Large intestine (tissue), 12 donors: ENCODE measurements at places on chromosomes 1 and 21.
A peak's percentile ranks its signal among the peaks of the same experiment; 100 is the strongest.

DNA sequence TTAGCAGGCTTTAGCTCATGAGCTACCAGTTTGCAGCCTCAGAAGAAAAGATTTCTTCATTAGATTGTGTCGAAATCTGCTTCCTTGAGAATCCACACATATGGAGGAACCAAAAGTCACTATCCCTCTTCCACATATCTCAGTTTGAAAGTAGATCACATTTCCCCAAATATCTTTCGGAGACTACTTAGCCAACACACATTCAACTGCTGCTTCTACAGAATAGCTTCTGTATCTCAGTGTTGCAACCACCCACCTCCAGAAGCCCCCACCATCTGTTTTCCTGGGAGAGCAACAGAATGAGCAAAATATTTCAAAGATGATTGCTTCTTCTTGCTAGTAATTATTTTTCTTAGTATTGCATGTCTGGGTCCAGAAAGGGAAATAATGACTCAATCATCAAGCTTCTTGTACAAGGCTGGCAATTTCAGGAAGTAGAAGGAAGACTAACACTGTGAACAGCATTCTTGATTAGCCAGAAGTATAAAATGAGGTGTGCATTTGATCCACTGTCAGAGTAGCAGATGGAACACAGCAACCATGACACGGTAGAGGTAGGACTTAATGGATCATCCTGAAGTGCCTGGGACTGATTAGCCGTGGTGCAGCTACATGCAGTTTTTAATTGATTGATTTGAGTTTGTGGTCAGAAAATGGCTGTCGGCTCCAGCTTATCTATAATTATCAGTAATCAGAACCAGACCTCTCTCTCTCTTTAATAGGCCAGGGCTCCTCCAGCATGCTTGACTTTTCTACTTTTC is 24.9 kb downstream of the ZC3H11B start:
- no peaks in the 10 kb centered on the region for H3K27me3 ChIP-seq
- DNase-seq, result no peak
- no peak overlapping the region for H3K4me3 ChIP-seq

DNA sequence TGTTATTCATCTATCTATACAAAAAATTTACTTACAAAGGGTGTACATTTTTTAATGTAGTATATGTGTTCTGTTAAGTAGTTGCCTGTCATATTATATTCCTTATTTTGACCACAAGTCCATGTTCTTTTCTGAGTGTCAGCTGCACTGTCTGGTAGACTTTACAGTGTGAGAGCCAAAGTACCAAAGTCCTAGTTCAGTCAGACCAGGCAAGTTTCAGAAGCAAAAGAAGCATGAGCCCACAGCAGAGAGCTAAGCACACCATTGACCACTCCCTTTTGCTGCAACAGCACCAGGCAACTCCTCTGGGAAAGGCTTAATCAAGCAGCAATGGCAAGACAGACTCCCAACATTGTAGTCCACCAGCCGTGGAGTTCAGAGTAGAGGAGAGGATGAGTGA is 631.9 kb upstream of the PKN2 start:
- peaks cover 4% of the 10 kb centered on the region for H3K4me1 ChIP-seq
- peak overlapping the region; percentile 64 for H3K27ac ChIP-seq
- H3K27me3 ChIP-seq, result no peaks in the 10 kb centered on the region
- peak; percentile 80 for DNase-seq
- no peaks in the 10 kb centered on the region for H3K36me3 ChIP-seq
- H3K4me3 ChIP-seq, result no peak overlapping the region

DNA sequence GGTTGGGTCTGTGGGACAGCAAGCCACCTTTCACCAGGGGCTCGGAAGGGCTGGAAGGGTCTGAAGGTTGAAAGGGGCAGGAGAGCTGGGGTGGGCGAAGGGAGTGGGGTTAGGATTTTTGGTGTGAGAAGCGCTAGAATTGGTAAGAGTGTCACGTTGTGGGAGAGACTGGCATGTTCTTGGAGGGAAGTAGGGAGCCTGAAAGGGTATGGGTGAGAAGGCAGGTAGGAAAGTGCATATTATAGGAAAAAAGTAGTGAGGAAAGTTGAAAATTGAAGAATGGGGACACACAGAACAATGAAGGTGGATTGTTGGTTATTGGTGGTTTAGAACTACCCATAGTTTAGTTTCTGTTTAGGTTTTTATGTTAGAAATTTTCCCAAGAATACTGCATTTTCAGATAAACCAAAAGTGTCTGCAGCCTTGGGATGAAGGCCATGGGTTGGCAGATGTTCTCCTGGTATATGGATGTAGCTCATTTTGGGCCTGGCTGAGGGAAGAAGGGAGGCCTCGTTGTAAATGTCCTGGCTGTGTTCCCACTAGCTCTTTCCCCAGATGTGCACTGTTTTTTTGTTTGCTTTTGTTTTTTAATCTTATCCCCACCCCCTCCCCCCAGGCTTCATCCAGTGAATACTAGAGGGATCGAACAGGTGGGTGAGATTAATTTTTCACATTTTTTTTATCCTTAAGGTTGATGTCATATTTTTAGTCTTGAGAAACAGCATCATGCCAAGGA is 1.2 kb downstream of the LRRC42 start:
- H3K27ac ChIP-seq, result no peak overlapping the region
- H3K36me3 ChIP-seq, result peaks cover 9% of the 10 kb centered on the region
- peaks cover 7% of the 10 kb centered on the region for H3K4me1 ChIP-seq
- H3K27me3 ChIP-seq, result no peaks in the 10 kb centered on the region
- H3K4me3 ChIP-seq, result peak overlapping the region; percentile 70
- DNase-seq, result no peak

GRCh38 chr1:36675106-36675505 is 192.4 kb upstream of the CSF3R start:
- no peak overlapping the region for H3K4me3 ChIP-seq
- no peaks in the 10 kb centered on the region for H3K4me1 ChIP-seq
- H3K27ac ChIP-seq, result no peak overlapping the region
- no peak for DNase-seq

- no peak overlapping the region for H3K27ac ChIP-seq
- no peaks in the 10 kb centered on the region for H3K27me3 ChIP-seq
- no peak overlapping the region for H3K4me3 ChIP-seq
- no peaks in the 10 kb centered on the region for H3K36me3 ChIP-seq
- H3K4me1 ChIP-seq, result no peaks in the 10 kb centered on the region
- no peak for DNase-seq
Observed at GRCh38 chr1:198143797-198144196, 13.0 kb upstream of the NEK7 start.

DNA sequence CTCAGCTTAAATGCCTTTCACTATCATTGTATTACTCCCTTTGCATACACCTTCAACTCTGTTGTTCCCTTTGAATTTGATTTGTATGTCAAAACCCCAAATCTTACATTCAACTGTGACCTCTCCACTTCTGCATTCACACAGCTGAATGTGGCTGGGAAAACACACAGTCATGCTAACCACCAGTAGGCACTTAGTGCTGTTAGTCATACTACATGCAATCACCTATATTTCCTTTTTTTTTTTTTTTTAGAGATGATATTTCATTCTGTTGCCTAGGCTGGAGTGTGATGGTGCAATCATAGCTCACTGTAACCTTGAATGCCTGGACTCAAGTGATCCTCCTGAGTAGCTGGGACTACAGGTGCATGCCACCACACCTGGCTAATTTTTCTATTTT is 16.2 kb downstream of the BTBD8 start:
- H3K36me3 ChIP-seq, result peaks cover 4% of the 10 kb centered on the region
- no peak for DNase-seq
- no peaks in the 10 kb centered on the region for H3K27me3 ChIP-seq
- H3K27ac ChIP-seq, result no peak overlapping the region

- no peak for DNase-seq
- H3K36me3 ChIP-seq, result peaks cover 80% of the 10 kb centered on the region
- no peaks in the 10 kb centered on the region for H3K27me3 ChIP-seq
- H3K4me1 ChIP-seq, result peaks cover 37% of the 10 kb centered on the region
- H3K4me3 ChIP-seq, result peak overlapping the region; percentile 23
- peak overlapping the region; percentile 99 for H3K27ac ChIP-seq
Observed at GRCh38 chr1:37480125-37480466, 5.7 kb downstream of the ZC3H12A start.

GRCh38 chr1:15260418-15261154 is 13.6 kb downstream of the FHAD1 start:
- H3K36me3 ChIP-seq, result no peaks in the 10 kb centered on the region
- no peak overlapping the region for H3K4me3 ChIP-seq
- H3K27ac ChIP-seq, result no peak overlapping the region

- H3K4me1 ChIP-seq, result peaks cover 24% of the 10 kb centered on the region
- no peaks in the 10 kb centered on the region for H3K36me3 ChIP-seq
- H3K27ac ChIP-seq, result peak overlapping the region; percentile 62
- no peak overlapping the region for H3K4me3 ChIP-seq
- DNase-seq, result peak; percentile 55
- H3K27me3 ChIP-seq, result no peaks in the 10 kb centered on the region
Observed at GRCh38 chr1:41232305-41232704, 9.8 kb downstream of the SCMH1 start.

DNA sequence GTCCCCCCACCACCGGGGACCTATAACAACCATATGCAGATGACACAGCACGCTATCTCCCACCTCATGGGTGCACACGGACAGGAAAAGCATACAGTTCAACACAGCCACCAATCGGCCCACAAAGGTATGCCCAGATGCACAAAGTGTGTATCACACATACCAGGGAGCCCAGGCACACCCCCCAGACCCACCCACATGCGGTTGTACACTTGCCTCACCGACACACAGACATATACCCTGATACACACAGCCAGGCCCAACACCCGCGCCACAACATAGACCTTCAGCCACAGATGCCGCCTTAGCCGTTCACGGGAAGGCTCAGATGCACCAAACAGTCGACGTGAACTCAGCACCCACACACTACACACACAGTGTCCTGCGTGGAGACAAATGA is 5.5 kb downstream of the CROCC start:
- H3K4me3 ChIP-seq, result no peak overlapping the region
- no peak overlapping the region for H3K27ac ChIP-seq
- no peaks in the 10 kb centered on the region for H3K27me3 ChIP-seq
- peaks cover 2% of the 10 kb centered on the region for H3K36me3 ChIP-seq
- no peak for DNase-seq
- no peaks in the 10 kb centered on the region for H3K4me1 ChIP-seq

DNA sequence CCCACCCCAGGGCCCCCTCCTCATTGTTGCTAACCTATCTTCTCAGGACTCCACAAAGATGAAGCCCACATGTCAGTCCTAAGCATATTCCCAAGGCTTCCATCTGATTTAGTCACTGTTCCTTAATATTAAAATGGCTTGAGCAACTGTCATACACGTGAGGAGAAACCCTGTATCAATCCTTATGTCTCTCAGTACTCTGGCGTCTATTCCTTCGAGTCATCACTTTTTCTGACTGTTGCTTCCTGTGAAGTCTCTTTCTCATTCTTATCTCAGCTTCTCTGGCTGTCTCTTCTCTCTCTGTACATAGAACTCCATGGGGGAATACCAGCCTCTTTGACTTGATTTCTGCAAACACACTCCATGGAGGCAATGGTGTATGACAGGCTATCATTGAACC is 98.4 kb downstream of the C4BPA start:
- H3K4me1 ChIP-seq, result no peaks in the 10 kb centered on the region
- no peak overlapping the region for H3K4me3 ChIP-seq

GRCh38 chr1:28208818-28209441 is 23.9 kb downstream of the DNAJC8 start:
- no peaks in the 10 kb centered on the region for H3K27me3 ChIP-seq
- peaks cover 4% of the 10 kb centered on the region for H3K4me1 ChIP-seq
- H3K4me3 ChIP-seq, result no peak overlapping the region
- DNase-seq, result peak; percentile 51
- peaks cover 65% of the 10 kb centered on the region for H3K36me3 ChIP-seq

GRCh38 chr21:34890724-34891612 is 158.1 kb downstream of the RUNX1 start:
- peak overlapping the region; percentile 55 for H3K27ac ChIP-seq
- H3K4me1 ChIP-seq, result peaks cover 21% of the 10 kb centered on the region
- H3K36me3 ChIP-seq, result no peaks in the 10 kb centered on the region
- H3K27me3 ChIP-seq, result peaks cover 58% of the 10 kb centered on the region
- peak overlapping the region; percentile 29 for H3K4me3 ChIP-seq
- peak; percentile 65 for DNase-seq

GRCh38 chr1:9004700-9005394 is 21.4 kb downstream of the SLC2A7 start:
- H3K4me3 ChIP-seq, result no peak overlapping the region
- peaks cover 27% of the 10 kb centered on the region for H3K4me1 ChIP-seq
- no peaks in the 10 kb centered on the region for H3K36me3 ChIP-seq
- no peak overlapping the region for H3K27ac ChIP-seq
- DNase-seq, result peak; percentile 76

- no peak for DNase-seq
- no peaks in the 10 kb centered on the region for H3K36me3 ChIP-seq
- peaks cover 5% of the 10 kb centered on the region for H3K4me1 ChIP-seq
- no peak overlapping the region for H3K27ac ChIP-seq
Observed at GRCh38 chr1:15384301-15384901, 25.3 kb upstream of the EFHD2 start.

DNA sequence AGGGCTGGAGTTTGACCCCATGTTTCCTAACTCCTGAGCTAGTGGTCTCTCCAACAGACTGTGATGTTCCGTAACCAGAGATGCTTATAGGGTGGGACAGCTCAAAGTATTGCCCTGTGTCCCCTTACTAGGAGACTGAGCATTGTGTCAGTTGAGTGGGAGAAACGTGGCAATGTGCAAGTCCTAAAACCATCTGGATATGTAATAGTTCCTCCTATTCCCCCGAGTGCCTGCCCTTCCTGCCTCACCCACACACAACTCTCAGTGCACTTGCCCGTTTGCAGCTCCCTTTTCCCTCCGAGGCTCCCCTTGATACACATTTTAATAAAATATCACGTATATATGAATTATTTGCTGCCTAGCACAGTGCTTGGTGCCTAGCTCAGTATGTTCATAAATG is 3.4 kb downstream of the PIGV start:
- no peak overlapping the region for H3K27ac ChIP-seq
- peaks cover 12% of the 10 kb centered on the region for H3K4me1 ChIP-seq
- H3K36me3 ChIP-seq, result peaks cover 21% of the 10 kb centered on the region
- no peak for DNase-seq
- no peak overlapping the region for H3K4me3 ChIP-seq

- no peaks in the 10 kb centered on the region for H3K4me1 ChIP-seq
- H3K27ac ChIP-seq, result no peak overlapping the region
- H3K36me3 ChIP-seq, result no peaks in the 10 kb centered on the region
- no peaks in the 10 kb centered on the region for H3K27me3 ChIP-seq
- no peak overlapping the region for H3K4me3 ChIP-seq
- no peak for DNase-seq
Observed at GRCh38 chr1:80807981-80808380, 992.8 kb upstream of the ADGRL2 start.

- peaks cover 7% of the 10 kb centered on the region for H3K4me1 ChIP-seq
- H3K27me3 ChIP-seq, result no peaks in the 10 kb centered on the region
- no peak overlapping the region for H3K4me3 ChIP-seq
- no peak overlapping the region for H3K27ac ChIP-seq
- no peak for DNase-seq
Observed at GRCh38 chr1:219993554-219994433, 52.5 kb downstream of the EPRS1 start.

GRCh38 chr1:217272385-217272784 is 358.5 kb downstream of the GPATCH2 start:
- no peak overlapping the region for H3K27ac ChIP-seq
- no peak overlapping the region for H3K4me3 ChIP-seq
- H3K27me3 ChIP-seq, result no peaks in the 10 kb centered on the region
- H3K36me3 ChIP-seq, result no peaks in the 10 kb centered on the region
